Caki2 (cell line): ENCODE measurements at places on chromosomes 11 and 22.

- no peak for DNase-seq
Measured at GRCh38 chr11:112097734-112098528, 11.3 kb downstream of the SDHD start.

GRCh38 chr11:79561496-79561895 is 120.7 kb upstream of the TENM4 start:
- no peak for DNase-seq

DNA sequence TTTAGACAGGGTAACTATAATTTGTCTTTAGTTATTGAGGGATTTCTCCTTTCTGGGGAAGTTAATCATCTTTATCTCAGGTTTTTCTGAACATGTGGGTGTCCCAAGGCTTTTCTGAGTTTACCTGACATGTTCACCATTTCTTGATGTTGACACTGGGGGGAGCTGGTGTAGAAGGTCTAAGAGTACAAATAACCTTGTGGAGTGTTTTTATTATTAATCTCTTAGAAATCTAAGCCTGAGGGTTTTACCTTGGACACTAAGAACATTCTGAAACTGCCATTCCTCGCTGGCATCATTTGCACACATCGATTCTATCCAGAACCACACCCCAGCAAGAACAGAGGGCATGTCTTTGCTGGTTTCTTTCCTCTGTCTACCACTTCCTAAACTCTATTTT is 15.6 kb upstream of the C11orf91 start:
- no peak for DNase-seq

DNA sequence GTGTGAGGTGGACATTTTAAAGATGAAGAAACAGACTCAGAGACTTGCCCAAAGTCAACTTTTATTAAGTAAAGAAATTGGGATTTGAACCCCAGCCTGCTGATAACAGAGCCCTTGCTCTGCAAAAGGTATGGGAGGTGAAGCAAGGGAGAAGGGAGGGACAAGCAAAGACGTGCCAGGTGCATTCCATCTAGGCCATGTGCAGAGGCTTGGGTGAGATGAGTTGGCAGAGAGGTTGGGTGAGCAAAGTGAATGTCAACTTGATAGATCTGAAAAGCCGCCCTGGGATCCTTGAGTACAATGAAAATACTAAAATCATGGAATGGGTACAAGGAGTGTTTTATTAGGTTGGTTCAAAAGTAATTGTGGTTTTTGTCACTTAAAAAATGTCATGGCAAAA is 341.3 kb downstream of the CADM1 start:
- no peak for DNase-seq

GRCh38 chr11:114499756-114500155 is 59.9 kb downstream of the NXPE1 start:
- no peak for DNase-seq

GRCh38 chr11:81359476-81359875 is 1374.2 kb downstream of the FAM181B start:
- no peak for DNase-seq

DNA sequence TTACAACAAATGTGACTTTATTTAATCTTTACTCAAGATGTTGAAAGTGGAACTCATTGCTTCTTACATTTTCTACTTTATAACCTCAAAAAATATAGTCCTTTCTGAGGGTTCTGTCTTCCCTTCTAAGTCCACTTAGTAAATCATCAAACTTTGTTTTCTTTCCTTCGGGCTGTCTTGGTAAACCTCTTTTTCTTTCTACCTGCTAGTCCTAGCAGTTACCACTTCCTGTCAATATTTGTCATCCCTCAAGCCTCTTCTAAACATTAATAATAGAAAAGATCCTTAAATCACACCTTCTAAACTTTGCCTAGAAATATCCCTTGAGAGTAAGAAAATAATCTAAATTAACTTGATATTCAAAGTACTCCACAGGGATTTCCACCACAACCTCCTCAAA is 580.4 kb downstream of the CNTN5 start:
- no peak for DNase-seq

- DNase-seq: no peak
Measured at GRCh38 chr11:113587308-113587739, 112.1 kb upstream of the DRD2 start.

DNA sequence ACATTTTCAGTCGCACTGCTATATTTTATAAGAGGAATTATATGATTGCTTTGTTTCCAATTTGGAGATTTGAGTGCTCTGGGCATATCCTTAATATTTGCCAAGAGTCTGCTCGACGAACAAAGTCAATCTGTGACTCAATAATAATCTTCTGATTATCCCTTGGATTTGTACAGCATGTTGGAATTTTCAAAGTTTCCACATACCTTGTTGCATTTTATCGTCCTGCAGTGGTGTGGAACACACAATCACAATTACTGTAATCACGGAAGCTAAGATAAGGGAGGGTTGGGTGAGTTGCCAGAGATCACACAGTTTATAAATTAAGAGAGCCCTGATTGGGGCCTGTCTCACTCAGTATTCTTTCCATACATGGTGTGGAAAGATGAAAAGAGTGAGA is 189.3 kb downstream of the GUCY1A2 start:
- no peak for DNase-seq

GRCh38 chr11:105032495-105032894 is 2.4 kb downstream of the CASP1 start:
- no peak for DNase-seq

GRCh38 chr11:64878223-64878493 is 263 bp downstream of the EHD1 start:
- DNase-seq: no peak

- DNase-seq: no peak
Measured at GRCh38 chr22:26743149-26743548, 85.8 kb downstream of the MIAT start.

- no peak for DNase-seq
Measured at GRCh38 chr11:128492461-128492860, 94.9 kb downstream of the ETS1 start.

DNA sequence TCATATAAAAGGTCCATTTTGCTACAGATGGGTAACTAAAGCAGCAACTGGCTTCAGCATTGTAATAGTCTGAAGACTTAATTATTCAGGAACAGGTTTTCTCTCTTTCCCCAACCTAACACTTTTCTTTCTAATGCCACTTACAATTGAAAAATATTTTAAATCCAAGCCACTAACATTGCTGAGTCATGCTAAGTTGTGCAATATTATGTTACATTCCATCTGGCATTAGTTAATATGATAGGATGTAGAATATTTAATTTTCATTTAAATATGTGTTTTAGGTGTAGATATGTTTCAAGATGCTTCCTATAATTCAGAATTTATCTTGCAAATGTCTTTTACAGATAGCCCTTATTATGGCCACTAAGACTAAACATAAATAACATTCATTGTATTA is 98.6 kb downstream of the KIF18A start:
- no peak for DNase-seq

DNA sequence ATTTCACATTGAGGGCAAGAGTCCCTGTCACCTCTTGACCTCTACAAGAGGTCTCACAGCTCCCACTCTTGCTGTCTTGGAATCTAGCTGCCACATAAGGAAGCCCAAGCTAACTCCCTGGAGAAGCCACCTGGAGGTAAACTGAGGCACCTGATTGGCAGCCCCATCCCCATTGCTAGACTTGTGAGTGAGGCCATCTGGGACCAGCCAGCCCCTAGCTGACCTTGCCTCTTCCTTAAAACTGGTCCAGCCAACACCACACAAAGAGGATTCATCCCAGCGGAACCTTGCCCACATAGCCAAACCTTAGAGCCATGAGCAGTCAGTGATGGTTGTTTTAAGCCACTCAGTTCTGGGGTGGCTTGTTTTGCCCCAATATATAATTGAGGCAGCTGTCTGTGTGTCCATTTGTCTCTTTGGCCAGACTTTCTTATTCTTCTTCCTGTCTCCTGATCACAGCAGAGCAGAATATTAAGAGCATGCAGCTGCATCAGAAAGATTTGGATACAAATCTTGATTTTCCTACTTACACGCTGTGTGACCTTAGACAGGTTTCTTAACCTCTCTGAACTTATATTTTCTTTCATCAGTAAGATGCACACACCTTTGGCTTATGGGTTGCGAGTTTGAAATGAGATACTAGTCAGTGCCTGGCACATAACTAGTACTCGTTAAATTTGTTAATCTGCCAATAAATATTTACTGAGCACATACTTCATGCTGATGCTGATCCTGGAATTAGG is 74.3 kb upstream of the TP53I11 start:
- no peak for DNase-seq

GRCh38 chr22:38032681-38033521 is 24.3 kb upstream of the PICK1 start:
- peak; percentile 33 for DNase-seq

DNA sequence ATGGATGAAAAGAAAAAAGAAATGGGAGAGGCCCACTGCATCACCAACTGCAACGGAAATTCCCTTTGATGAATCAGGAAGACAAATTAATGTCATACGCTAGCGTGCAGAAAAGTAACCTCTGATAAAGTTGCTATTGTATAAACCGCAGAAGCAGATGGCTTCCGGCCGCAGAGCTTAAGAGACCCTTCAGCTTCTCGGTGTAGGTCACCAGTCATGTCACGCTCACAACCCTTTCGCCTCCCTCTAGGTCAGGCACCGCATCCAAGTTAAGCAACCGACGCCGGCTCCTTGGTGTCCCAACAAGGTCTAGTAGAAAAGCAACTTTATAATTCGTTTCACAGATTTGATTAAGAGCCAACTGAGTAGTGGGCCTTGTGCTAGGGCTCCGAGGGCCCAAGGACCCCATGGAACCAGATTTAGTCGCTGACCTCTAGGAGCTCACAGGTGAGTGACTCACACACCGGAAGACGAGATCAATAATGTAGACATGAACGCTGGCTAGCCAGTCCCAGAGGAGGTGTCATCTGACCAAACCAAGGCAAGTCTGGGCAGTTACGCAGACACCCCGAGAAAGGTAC is 1.2 kb upstream of the ZFP91 start:
- peak; percentile 59 for DNase-seq

DNA sequence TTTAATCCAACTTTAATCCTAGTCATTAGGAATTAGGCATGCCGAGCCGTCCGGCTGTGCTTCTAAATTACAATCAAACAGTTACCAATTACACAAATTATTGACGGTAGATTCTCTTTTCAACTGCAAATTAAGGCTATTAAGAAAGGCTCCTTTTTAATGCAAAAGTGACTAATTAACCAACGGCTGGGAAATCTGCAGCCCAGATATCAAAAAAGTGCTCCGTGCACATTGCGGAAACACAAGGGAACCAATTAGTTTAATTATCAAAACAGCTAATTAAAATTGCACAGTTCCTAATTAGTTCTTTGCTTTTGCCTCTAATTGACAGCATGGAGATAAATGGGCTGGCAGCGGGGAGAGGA is 19.4 kb upstream of the LMO1 start:
- DNase-seq: no peak

DNA sequence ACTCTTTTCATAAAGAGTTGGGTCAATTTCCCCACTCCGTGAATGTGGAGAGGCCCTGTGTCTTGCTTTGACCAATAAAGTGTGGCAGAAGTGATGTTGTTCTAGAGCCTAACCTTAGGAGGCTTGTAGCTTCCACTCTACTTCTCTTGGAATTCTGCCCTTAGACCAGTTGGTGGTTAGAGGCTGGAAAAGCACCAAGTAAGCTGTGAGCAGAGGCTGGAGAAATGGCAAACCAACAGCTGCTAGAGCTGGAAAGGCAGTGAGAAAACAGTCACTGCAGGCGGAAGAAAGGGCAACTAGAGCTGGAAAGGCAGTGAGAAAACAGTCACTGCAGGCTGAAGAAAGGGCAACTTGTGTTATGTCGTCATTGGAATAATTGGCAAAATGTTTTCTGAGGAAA is 29.8 kb upstream of the MSANTD2 start:
- no peak for DNase-seq

- DNase-seq: no peak
Measured at GRCh38 chr22:49307870-49308269, 519.8 kb downstream of the BRD1 start.
